ENCODE measurements at places on chromosomes 1 and 21.
A peak's percentile ranks its signal among the peaks of the same experiment; 100 is the strongest.

DNA sequence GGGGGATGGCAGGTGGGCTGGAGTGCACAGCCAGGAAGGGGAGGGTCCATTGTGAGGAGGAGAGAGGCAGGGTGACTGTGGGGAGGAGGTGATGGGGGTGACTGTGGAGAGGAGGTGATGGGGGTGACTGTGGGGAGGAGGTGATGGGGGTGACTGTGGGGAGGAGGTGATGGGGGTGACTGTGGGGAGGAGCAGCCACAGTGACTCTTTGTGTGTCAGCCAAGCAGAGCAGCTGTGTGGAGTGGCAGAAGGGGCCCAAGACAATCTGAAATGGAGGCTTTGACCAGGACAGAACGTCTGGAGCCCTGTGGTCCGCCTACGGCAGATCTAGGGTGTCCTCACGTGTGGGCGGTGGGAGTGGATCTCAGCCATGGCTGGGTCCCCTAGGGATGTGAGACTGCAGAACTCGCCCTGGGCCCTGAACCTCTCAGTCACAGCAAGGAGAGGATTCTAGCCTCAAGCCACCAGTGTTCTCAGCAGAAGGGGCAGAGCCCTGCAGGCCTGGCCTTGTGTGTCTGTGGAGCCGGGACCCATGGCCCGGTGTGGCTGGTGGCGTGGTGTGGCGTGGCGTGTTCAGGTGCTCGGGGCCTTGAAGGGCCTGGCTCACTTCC, 81.5 kb downstream of the OBSCN start:
- DNase-seq, result peak; percentile 15

GRCh38 chr1:46807046-46807972, 8.5 kb downstream of the CYP4B1 start:
- no peak for DNase-seq

DNA sequence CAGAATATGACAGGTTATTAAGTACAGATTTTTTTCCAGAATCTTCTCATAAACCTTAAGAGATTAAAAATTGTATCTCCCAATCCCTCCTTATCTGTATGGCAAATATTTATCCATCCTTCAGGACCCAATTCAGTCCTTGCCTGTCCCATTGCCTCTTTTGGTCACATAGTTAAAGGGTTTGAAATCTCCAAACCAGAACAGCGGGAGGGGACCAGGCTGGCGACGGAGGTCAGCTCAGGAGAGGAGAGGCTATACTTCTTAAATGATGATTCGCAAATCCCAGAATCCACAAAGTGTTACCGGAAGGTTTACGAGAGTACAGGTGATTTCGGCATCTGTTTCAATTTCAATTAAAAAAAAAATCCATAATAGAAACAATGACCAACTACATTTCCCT, 572.7 kb downstream of the SMYD3 start:
- no peak for DNase-seq

- DNase-seq, result no peak
Observed at GRCh38 chr1:248897412-248898337, 8.4 kb upstream of the PGBD2 start.

- peak; percentile 81 for DNase-seq
Observed at GRCh38 chr1:10692401-10693021, 103.9 kb downstream of the CASZ1 start.

GRCh38 chr1:41417746-41418145, 56.5 kb downstream of the FOXO6 start:
- DNase-seq, result no peak

- no peak for DNase-seq
Observed at GRCh38 chr1:214019499-214019898, 31.7 kb downstream of the PROX1 start.

- DNase-seq, result no peak
Observed at GRCh38 chr1:115898020-115898419, 57.1 kb upstream of the NHLH2 start.

DNA sequence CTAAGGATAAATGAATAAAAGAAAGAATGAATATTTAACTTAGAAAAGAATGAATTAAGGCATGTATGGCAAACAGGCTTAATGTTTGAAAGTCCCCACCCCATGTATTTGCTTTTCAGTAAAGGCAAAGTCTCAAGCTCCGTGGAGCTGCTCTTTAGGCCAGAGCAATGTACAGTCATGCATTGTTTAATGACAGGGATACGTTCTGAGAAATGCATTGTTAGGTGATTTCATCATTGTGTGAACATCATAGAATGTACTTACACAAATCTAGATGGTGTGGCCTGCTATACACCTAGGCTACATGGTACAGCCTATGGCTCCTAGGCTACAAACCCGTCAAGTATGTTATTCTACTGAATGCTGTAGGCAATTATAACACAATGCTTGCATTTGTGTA, 51.6 kb upstream of the SPATA6 start:
- DNase-seq, result no peak

Data from CD4-positive, alpha-beta T cell treated with Interleukin-17A for 1 hour (primary cell).